K562 (cell line): ENCODE measurements at places on chromosomes 7 and 10. TPM values are rescaled to one million over a fixed set of nuclear protein-coding genes. Genes with fewer than 3 reads are reported as not detected.
A peak's percentile ranks its signal among the peaks of the same experiment; 100 is the strongest.

DNA sequence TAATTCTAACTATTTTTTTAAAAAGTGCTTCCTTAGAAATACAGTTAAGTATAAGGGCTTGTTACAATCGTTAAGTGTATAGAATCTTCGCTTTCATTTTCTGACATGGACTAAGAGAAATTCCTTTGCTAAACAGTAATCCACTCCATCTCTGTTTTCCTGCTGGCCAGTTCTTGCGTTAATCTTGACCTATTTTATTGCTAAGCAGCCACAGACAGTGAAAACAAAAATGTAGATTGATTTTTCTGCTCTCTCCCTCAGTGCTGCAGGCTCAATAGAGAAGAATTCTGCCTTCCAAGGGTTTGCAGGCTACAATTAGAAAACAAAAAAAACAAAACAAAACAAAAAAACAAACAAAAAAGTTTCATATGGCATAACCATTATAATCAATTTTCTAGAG, 310.4 kb upstream of the ADARB2 start:
- no peaks in the 10 kb centered on the region for H3K4me1 ChIP-seq
- no peak for DNase-seq
- H3K36me3 ChIP-seq, result no peaks in the 10 kb centered on the region
- peaks cover 4% of the 10 kb centered on the region; the same call in 1 of the 2 replicates for H3K27me3 ChIP-seq
- H3K27ac ChIP-seq, result no peak overlapping the region

- no peak for DNase-seq
- H3K4me3 ChIP-seq, result no peak overlapping the region
- H3K27ac ChIP-seq, result no peak overlapping the region
- no peaks in the 10 kb centered on the region for H3K27me3 ChIP-seq
- no peaks in the 10 kb centered on the region for H3K4me1 ChIP-seq
Measured at GRCh38 chr10:59087486-59087885, 89.0 kb upstream of the PHYHIPL start.

DNA sequence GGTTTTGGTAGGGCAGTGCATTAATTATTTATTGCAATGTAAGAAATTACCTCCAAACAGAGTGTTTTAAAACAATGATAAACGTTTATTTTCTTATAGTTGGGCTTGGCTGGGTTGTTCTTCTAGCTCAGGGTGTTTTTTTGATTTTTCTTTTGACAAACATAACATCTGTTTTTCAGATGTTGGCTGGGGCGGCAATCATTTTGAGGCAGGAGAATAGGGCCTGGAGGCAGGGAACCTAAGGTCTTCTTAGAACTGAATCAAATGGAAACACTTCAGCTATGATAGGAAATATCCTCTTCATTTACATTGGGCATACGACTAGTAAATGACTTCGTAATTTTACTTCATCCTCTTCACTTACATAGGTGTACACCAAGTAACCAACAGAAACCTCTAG, 47.4 kb upstream of the NAMPT start:
- H3K4me1 ChIP-seq, result no peaks in the 10 kb centered on the region; the same call in 2 of the 3 replicates
- no peak for DNase-seq
- H3K27ac ChIP-seq, result no peak overlapping the region
- no peaks in the 10 kb centered on the region for H3K27me3 ChIP-seq
- no peaks in the 10 kb centered on the region for H3K36me3 ChIP-seq

DNA sequence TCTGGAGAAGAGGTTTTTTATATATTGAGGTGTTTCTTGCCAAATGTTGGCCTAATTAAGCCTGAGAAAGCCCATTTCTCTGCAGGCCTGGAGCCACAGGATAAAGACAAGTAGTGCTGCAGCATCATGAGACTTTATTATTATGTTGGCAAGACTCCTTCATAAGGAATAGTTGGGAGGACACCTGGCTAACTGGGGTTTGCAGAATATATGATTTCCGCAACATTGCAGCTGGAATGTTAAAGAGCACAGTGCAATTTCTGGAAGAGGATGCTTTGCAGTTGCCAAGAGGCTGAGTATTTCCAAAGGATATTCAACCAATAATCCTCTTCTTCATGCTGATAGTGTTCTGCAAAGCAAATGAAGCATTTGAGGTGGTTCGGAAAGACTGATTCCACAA, 1512.8 kb upstream of the LRRTM3 start:
- H3K27ac ChIP-seq, result no peak overlapping the region
- H3K4me3 ChIP-seq, result no peak overlapping the region
- no peaks in the 10 kb centered on the region for H3K27me3 ChIP-seq
- no peaks in the 10 kb centered on the region for H3K4me1 ChIP-seq
- no peak for DNase-seq

Gene EBLN1
- 0.95 and 1.1 TPM in 2 replicates for total RNA-seq

Gene CALHM3
- not detected in 2 replicates for total RNA-seq

Gene ARMH3
- 0.73 and 0.89 TPM in 2 replicates for total RNA-seq

- H3K4me3 ChIP-seq, result no peak overlapping the region
- H3K27me3 ChIP-seq, result no peaks in the 10 kb centered on the region
- H3K27ac ChIP-seq, result no peak overlapping the region
- no peaks in the 10 kb centered on the region for H3K4me1 ChIP-seq
Measured at GRCh38 chr7:69820479-69821192, 222.4 kb downstream of the AUTS2 start.

Gene ANKRD61
- total RNA-seq, result not detected in 2 replicates

DNA sequence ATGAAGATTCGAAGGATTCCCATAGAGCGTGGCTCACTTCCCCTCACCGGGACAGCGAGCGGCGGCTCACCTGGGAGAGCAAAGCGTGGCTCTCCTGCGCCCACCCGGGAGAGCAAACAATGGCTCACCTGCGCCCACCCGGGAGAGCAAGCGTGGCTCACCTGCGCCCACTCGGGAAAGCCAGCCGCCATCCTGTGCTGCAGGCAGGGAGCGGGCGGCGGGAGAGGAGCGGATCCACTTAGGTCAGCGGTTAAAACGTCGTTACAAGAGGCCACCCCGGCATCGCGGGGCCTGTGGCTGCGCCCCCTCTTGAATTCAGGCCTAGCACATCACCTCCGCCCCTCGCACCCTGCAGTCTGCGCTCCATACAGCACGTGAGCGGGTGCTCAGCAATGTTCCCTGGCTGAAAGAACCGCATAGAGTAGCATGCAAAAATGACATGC, 461 bp upstream of the FIGNL1 start:
- peaks cover 22% of the 10 kb centered on the region for H3K36me3 ChIP-seq
- peaks cover 6% of the 10 kb centered on the region; the same call in 1 of the 2 replicates for H3K27me3 ChIP-seq
- H3K27ac ChIP-seq, result peak overlapping the region; percentile 75; the same call in 1 of the 3 replicates
- H3K4me3 ChIP-seq, result peak overlapping the region; percentile 73
- H3K4me1 ChIP-seq, result peaks cover 3% of the 10 kb centered on the region; the same call in 2 of the 3 replicates
- DNase-seq, result no peak

GRCh38 chr10:24331457-24331856, 122.5 kb downstream of the KIAA1217 start:
- no peak overlapping the region for H3K4me3 ChIP-seq
- no peaks in the 10 kb centered on the region for H3K27me3 ChIP-seq
- H3K4me1 ChIP-seq, result no peaks in the 10 kb centered on the region
- no peak for DNase-seq

DNA sequence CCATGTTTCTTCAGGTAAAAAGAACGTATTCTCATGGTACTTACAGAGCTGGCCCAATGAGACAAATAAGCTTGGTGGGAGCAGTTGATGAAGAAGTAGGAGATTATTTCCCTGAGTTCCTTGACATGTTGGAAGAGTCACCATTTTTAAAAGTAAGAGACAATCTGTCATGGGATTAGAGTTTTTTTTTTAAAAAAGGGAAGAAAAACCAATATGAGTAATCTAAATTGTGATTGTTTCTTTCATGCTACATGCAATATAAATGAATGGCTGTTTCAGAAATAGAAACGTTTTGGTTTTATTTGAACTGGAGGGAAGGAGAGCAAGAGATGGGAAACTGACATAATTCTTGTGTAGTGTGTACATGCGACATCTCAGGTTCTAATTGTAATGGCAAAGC, 32.8 kb downstream of the TMEM60 start:
- no peak for DNase-seq
- H3K36me3 ChIP-seq, result peaks cover 31% of the 10 kb centered on the region
- H3K27me3 ChIP-seq, result no peaks in the 10 kb centered on the region
- no peak overlapping the region for H3K4me3 ChIP-seq
- no peaks in the 10 kb centered on the region for H3K4me1 ChIP-seq
- no peak overlapping the region for H3K27ac ChIP-seq

- no peak for DNase-seq
- peaks cover 53% of the 10 kb centered on the region for H3K4me1 ChIP-seq
- H3K27ac ChIP-seq, result peak overlapping the region; percentile 92
- H3K4me3 ChIP-seq, result no peak overlapping the region
Measured at GRCh38 chr7:2732388-2732787, 44.4 kb downstream of the AMZ1 start.

GRCh38 chr7:27420702-27421101, 178.1 kb downstream of the EVX1 start:
- DNase-seq, result no peak
- H3K27ac ChIP-seq, result no peak overlapping the region
- H3K4me3 ChIP-seq, result no peak overlapping the region
- H3K27me3 ChIP-seq, result peaks cover 3% of the 10 kb centered on the region; the same call in 1 of the 3 replicates
- H3K36me3 ChIP-seq, result no peaks in the 10 kb centered on the region
- H3K4me1 ChIP-seq, result no peaks in the 10 kb centered on the region

DNA sequence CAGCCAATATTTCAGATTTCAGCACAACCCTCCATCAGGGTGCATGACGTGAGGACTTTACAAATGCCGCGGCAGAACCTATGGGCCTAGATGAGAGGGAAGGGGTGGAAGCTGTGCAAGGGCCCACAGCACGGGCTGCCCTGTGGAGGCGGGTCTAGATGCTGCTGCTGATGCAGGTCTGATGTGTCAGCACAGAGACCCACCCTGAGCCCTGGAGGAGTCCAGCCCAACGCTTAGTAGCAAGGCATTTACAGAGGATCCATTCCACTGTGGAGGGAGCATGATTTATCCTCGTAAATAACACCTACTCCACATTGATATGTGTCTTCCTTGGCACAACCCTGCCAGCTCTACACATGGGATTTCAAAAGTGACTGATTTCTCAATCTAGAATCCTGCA, 48.5 kb downstream of the MYL10 start:
- no peak for DNase-seq
- no peak overlapping the region for H3K27ac ChIP-seq
- H3K27me3 ChIP-seq, result peaks cover 39% of the 10 kb centered on the region
